ENCODE measurements at places on chromosomes 2 and 18.

DNA sequence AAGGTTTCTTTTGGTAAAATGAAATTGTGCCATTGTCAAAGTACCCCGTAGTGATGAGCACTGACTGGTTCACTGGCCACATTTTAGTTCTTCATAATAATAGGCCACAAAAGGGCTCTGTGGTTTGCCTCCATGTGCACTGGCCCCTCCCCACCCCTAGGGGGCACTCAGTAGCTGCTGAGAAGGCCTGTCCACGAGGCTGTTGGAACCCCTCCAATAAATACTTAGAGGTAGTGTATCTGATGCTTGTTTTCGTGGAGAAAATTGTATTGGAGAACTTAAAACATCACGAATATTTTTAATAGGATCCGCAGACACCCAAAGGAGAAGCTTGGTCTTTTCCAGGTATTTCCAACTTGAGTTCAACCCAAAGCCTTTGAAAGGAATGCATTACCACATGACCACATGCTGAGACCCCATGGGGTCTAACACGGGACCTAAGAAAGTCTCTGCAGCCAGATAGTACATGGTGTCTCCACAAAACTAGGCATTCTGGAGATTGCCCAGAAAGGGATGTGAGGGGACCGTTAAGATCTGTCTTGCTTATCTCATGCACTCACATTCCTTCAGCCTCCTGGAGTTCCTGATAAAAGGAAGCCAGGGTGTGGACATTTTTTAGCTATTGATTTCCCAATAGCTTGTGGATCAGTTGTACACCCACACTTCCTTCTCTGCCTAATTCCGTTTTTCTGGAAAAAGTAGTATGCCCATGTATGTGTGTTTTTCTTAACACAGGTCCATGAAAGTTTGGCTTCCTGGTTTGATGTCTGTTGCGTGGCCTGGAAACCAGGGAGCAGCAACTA lies 28.5 kb upstream of the NOSTRIN start:
- no peak for DNase-seq

DNA sequence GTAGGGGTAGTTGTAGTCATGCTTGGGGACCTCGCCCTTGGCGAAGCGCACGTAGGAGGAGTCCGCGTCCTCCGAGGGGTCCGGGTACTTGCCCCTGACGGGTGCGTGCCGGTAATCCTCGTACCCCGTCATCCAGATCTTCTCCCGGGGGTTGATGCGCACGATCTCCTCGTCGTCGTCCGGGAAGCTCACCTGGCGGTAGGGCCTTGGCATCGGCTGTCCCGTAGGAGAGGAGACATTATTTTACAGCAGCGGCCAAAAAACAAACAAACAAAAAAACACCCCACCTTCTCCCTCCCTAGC lies 86.3 kb downstream of the ACTR2 start:
- no peak for DNase-seq

- DNase-seq: no peak
These were observed 821 bp downstream of the TYMS start for GRCh38 chr18:658001-658946.

GRCh38 chr2:108428286-108429009 lies 20.6 kb upstream of the GCC2 start:
- DNase-seq: no peak

DNA sequence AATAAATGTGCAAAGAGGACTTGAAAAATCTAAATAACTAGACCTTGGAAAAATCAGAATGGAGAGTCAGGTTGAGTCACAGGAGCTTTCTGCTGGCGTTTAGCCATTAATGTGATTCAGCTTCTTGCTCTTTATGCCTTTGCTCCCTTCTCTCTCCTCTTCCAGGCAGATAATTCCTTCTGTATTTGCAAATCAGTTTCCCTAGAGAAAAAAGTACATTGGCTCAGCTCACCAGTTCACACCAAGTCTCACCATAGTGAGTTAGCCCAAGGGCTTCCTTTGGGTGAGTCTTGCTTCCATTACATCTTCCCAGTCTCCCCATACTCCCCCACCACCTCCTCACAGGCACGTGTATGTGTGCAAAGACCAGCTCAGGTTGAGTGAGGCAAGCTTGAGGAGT lies 73.6 kb downstream of the CYBRD1 start:
- no peak for DNase-seq

GRCh38 chr2:15663802-15664201 lies 72.1 kb downstream of the DDX1 start:
- no peak for DNase-seq

- DNase-seq: no peak
These were observed 63.6 kb upstream of the SH3RF3 start for GRCh38 chr2:109065391-109065734.

DNA sequence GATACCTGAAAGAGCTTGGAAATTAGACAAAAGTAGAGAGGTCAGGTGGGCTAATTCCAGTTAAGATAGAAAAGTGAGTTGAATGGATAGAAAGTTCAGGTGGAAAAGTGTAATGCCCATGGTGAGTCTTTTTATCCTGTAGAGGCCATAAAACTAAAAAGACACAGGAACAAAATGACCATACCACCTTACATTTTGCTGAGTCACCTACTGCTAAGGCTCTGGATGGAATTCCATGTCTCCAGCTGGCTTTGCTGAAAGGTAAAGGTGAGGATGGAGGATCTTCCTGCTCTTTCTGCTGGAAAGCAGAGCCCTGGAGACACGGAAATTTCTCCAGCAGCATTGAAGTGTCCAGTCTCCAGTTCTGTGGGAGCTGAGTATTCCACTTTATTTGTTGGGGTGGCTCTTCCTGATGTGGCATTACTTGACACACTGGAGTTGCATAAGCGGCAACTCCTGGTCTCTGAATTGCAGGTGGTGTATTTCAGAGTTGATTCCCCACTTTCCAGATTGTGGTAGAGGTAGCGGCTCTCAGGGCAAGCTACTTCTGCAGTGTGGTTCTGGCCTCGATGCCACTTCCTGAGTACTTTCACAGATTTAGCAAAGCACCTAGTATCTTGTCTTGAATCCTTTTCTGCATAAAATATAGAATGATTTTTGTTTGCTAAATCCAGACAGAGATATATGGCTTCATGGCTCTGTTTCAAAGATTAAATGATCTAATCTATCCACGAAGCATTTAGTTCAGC lies 10.7 kb downstream of the IL1RL2 start:
- DNase-seq: peak; percentile 47

- DNase-seq: no peak
These were observed 33.6 kb upstream of the EFEMP1 start for GRCh38 chr2:55957142-55957541.

DNA sequence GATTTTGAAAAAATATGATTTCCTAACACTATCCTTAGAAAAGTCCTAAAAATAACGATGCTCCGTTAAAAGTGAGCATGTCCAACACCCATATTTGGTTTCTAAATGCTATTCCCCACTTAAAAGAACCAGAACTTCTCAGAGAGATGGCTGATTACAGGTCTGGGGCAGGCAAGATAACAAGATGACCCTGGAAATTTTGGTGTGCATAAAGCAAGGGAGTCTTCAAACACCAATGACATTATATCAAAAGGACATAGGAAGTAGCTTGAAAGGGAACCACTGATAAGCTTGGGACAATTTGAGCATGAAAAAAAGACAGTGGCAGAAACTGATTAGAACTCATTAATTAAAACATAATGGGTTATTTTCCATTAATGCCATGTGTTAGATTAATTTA lies 17.9 kb downstream of the STK17B start:
- no peak for DNase-seq

- no peak for DNase-seq
These were observed 156.5 kb downstream of the TNS1 start for GRCh38 chr2:217846321-217846743.

- DNase-seq: no peak
These were observed 107.6 kb downstream of the MEMO1 start for GRCh38 chr2:31903109-31903780.

DNA sequence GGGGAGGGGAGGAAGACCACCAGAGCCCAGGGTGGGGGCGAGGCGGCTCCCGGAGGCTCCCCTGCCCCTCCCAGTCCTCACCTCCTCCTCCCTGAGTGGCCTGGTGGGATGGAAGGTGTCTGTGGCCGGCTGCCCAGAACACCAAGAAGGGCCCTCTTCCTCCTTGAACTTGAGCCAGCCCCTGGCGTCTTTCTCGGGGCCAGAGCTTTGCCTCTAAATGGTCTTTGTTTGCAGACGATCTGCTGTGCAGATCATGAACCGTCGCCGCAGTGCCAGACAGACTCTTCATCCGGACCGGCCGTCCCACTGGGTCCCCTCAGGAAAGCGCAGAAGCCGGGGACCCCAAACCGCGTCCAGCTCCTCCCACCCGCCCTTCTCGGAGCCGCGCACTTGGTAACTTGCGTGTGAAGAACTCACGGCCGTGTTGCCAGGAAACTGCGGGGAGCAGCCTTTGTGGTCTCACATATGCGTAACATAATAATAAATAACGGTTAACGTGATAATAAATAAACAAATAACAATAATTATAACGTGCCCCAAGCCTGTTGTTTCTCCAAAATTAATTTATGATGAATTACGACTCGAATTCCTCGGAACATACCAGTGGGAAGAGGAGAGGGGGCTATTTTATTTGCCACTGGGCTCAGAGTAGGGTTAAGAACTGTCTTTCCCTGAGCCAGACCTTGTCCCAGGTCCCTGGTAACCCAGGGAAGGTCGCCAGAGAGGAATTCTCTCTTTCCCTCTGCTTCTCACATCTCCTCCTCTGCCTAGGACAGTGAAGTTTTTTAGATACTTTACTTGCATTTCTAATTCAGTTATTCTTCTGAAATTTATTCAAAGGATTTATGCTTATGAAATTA lies 41.0 kb downstream of the PTGR3 start:
- DNase-seq: no peak

DNA sequence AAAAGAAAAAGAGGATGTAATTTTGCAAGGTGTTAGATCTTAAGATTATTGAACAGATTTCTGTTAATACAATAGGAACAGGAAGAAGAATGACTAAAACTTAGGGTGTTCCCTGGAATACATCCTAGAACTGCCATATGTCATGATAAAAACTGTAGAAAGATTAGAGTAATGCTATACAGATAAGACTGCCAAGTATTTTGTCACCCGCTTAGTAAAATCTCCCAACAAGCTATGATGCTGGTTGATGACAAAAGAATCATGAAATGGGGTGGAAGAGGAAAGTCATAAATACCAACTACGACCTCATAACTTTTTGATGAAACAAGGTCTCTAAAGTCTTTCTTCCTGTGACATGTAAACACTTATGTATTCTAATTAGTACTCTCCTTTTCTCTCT lies 163.6 kb upstream of the COL3A1 start:
- no peak for DNase-seq

GRCh38 chr2:59082657-59083056 lies 841.5 kb upstream of the FANCL start:
- no peak for DNase-seq

DNA sequence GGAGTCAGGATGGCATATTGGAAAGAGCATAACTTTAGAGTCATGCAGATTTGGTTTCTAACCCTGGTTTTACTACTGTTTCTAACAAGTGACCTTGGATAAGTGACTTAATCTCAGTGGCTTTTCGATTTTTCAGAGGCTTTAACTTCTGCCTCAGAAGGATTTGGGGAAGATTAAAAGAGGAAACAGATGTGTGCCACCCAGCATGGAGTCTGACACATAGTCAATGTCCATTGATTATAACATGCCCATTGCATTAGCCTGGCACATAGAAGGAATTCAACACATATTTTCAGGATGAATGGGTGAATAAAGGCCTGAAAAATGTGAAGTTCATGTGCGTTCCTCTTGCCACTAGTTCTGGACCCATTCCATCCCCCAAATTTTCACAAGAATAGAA lies 438.2 kb downstream of the EPHA4 start:
- DNase-seq: no peak

DNA sequence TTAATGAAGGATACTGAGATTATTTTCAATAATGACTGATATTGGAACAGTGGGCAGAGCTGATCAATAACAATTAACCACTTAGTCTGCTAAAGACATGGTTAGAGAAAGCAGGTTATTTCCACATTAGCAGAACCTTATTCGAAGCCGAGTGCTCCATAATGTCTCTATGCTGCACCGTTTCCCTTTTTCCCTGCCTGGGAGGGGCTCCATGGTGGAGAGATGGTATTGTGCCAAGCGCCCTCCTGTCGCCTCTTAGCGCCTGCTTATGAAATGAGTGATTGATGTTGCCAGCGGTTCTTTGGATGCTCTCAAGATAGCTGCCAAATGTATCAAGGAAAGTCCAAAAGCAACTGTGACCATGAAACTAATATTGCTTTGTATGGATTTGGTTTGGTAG lies 34.6 kb upstream of the INSIG2 start:
- no peak for DNase-seq

GRCh38 chr2:110688594-110689091 lies 10.8 kb upstream of the BUB1 start:
- DNase-seq: no peak

GRCh38 chr2:169772651-169773050 lies 26.0 kb upstream of the SSB start:
- no peak for DNase-seq

DNA sequence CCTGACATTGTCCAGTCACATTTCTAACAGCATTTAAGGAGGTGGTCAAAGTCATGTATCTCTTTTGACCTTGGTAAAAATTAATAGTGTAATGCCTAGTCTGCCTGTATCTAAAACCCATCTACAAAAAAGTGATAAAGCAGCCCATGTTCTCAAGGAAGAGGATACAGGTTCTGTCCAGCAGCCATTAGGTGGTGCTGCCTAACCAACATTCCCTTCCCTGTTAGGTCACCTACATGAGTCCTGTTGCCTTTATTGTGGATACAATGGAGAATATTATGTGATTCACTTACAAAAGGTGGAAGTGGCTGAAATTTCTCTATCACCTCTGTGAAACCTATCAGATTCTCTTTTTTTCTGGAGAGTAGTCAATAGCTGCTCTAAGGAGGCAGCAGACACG lies 52.5 kb downstream of the AQP4 start:
- no peak for DNase-seq

GRCh38 chr2:240760121-240760520 lies 59.9 kb downstream of the KIF1A start:
- no peak for DNase-seq

DNA sequence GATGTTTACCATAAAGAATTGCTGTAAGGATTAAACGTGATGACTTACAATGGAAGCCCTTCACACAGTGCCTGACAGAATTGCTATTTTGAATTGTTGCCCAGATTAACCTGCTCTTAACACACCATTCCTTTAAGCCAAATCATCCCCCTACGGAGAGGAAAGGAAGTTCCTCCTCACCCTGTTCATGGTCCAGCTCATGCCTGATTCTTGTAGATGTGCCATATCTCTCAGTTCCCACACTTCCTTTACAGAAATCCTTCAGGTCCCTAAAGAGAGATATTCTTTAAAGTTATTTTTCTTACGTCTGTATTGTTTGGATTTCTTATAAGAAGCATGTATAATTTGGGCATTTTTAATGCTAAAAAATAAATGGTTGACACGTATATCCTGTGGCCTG lies 127.5 kb upstream of the DAPL1 start:
- DNase-seq: no peak
